A549 treated with AZD2906 at 1 μM for 4 hours (cell line): ENCODE measurements at places on chromosomes 12 and 14. TPM values are rescaled to one million over a fixed set of nuclear protein-coding genes. Genes with fewer than 3 reads are reported as not detected.

The DEGS2 gene
- 1.5 to 3.7 TPM (median 3.0 TPM) in 5 replicates for total RNA-seq

The HIGD1C gene
- not detected in 5 replicates for total RNA-seq

The SLCO1B1 gene
- 0.28 to 0.45 TPM (median 0.35 TPM) in 5 replicates for total RNA-seq

The ARHGEF25 gene
- 4.2 to 5.6 TPM (median 5.4 TPM) in 5 replicates for total RNA-seq

The REP15 gene
- total RNA-seq: 0.14 to 0.52 TPM (median 0.30 TPM) in 5 replicates

The ITGB7 gene
- total RNA-seq: 0.22 to 0.46 TPM (median 0.36 TPM) in 5 replicates

The TAS2R19 gene
- total RNA-seq: 0.15 TPM in 1 of 5 replicates, not detected in the others

The NKX2-8 gene
- total RNA-seq: 1.8 to 4.2 TPM (median 3.4 TPM) in 5 replicates

The CFAP251 gene
- total RNA-seq: 1.1 to 2.2 TPM (median 1.5 TPM) in 5 replicates

The PLEKHG7 gene
- not detected in 5 replicates for total RNA-seq
